NCI-H460 (cell line): ENCODE measurements at places on chromosomes 13 and 19. TPM values are rescaled to one million over a fixed set of nuclear protein-coding genes. Genes with fewer than 3 reads are reported as not detected.

DNA sequence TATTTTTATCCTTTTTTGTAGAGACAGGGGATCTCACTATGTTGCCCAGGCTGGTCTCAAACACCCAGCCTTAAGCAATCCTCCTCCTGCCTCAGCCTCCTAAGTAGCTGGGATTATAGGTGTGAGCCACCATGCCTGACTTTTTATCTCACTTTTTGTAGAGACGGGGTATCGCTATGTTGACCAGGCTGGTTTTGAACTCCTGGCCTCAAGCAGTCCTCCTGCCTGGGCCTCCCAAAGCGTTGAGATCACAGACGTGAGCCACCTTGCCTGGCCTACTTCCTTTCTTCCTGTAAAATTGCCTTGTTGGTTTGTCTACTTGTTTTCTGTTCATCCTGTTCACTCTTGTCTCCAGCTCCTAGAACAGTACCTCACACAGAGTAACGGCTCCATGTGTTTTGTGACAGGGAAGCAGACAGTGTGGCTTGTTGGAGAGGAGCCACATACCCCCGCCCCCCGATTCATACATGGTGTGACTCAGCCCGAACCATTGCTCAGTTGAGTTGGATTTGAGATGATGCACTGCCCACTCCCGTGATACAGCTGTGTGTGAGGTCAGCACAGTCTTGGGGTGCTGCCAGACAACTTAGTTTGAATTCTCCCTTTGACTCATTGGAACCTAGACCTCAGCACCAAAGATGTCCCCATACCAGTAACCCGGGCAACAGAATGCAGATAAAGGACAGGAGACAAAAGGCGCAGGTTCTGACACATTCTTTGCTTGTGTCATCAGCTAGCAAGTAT, 34.2 kb downstream of the GPR42 start:
- no peak for DNase-seq

GRCh38 chr19:40641281-40641680, 40.1 kb downstream of the LTBP4 start:
- no peak for DNase-seq

DNA sequence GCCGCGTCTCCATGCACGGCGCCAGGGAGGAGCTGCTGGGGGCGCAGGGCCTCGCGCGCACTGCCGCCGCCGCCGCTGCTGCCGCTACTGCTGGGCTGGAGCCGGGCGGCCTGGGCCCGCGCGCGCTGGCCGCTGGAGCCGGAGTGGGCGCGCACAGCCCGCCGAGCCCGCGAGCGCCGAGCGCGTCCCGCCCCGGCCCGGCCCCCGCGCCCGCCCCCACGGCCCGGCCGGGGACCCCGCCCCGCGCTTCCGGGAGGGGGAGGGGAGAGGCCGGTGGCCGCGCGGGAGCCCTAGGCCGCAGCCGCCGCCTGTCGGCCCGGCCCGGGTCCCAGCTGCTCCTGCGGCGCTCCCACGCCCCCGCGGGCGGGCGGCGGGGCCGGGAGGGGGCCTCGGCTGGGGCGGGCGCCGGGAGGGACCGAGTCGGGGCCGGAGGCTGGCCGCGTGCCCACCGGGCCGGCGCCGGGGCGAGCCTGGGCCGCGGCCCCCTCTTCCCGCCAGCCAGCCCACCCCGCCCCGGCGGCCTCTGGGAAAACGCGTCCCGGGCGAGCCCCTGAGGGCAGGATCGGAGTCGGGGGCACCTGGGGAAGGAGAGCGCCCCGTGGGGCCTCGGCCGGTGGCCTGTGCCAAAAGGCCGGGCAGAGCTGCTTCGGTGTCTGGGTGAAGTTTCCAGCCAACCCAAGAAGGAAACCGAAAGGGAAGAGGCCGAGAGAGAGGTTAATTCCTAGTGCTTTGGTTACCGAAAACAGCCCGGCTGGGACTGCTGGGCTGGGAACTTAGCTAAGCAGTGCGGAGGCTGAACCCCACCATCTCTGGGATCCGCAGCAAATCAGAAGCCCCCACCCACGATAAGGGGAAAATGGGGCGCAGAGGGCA, at the start of gene STK24:
STK24 (minus strand) TSS at position 145 of the 873 bp plus-strand sequence. CDS start 321 bp downstream, outside the sequence.
- peak; percentile 51 for DNase-seq

- no peak for DNase-seq
Measured at GRCh38 chr13:20431080-20431479, 94.6 kb downstream of the CRYL1 start.

- DNase-seq, result no peak
Measured at GRCh38 chr19:21698215-21698614, 69.2 kb downstream of the ZNF100 start.

- DNase-seq, result no peak
Measured at GRCh38 chr19:5066768-5067167, 97.9 kb downstream of the KDM4B start.

- DNase-seq, result no peak
Measured at GRCh38 chr13:80923907-80924306, 583.0 kb upstream of the SPRY2 start.

- DNase-seq, result no peak
Measured at GRCh38 chr13:48656608-48657007, 2.9 kb downstream of the CYSLTR2 start.

GRCh38 chr13:98730441-98730840, 22.0 kb downstream of the SLC15A1 start:
- DNase-seq, result no peak

DNA sequence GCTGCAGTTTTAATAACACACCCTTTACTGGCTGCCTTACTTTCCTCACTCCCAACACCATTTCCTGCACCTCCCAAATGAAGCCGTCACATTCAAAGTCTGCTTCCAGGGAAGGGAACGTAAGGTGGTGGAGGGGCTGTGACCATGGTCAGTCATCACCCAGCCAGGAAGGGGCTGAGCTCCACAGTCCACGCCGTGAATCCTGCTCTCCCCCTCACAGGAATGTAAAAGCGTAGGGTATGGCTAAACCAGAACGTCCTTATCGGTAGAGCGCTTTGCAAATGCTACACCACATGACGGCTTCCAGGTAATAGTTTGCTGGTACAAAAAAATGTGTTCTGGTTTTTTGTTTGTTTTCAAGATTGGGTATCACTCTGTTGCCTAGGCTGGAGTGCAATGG, 7.0 kb downstream of the NUMBL start:
- DNase-seq, result no peak

DNA sequence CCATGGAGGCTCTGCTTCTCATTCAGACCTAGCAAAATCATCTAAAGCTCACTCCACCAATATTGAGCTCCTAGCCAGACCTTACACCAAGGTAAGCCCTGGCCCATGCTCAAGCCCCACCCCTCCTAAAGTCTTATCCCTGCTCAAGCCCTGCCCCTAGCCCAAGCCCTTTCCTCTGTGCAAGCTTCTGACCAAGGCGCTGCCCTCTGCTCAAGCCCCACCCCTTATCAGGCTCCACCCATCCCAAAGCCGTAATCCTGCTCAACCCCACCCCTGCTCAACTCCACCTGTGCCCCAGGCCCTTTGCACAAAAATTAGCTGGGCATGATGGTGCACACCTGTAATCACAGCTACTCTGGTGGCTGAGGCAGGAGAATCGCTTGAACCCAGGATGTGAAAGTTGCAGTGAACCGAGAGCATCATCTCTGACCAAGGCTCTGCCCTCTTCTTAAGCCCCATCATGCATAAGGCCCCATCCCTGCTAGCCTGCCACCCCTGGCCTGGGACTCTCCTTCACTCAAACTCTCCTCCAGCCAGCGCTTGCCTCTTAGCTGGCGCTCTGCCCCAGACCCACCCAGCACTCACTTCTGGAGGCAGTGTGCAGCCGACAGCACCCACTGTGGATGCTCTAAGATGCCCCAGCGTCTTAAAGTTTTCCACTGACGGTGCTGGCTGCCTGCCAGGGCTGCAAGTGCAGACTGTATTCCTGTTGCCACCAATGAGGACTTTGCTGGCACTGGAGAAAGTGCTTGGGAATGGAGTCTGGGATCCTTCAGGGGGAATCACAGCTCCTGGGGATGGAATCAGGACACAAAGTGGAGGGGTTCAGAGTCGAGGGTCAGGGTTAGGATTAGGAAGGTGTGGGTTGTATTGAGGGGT, 16.5 kb downstream of the KLK4 start:
- no peak for DNase-seq

The CLC gene
- not detected in 2 replicates for total RNA-seq
